ENCODE measurements at places on chromosomes 11 and 22.
A peak's percentile ranks its signal among the peaks of the same experiment; 100 is the strongest.

DNA sequence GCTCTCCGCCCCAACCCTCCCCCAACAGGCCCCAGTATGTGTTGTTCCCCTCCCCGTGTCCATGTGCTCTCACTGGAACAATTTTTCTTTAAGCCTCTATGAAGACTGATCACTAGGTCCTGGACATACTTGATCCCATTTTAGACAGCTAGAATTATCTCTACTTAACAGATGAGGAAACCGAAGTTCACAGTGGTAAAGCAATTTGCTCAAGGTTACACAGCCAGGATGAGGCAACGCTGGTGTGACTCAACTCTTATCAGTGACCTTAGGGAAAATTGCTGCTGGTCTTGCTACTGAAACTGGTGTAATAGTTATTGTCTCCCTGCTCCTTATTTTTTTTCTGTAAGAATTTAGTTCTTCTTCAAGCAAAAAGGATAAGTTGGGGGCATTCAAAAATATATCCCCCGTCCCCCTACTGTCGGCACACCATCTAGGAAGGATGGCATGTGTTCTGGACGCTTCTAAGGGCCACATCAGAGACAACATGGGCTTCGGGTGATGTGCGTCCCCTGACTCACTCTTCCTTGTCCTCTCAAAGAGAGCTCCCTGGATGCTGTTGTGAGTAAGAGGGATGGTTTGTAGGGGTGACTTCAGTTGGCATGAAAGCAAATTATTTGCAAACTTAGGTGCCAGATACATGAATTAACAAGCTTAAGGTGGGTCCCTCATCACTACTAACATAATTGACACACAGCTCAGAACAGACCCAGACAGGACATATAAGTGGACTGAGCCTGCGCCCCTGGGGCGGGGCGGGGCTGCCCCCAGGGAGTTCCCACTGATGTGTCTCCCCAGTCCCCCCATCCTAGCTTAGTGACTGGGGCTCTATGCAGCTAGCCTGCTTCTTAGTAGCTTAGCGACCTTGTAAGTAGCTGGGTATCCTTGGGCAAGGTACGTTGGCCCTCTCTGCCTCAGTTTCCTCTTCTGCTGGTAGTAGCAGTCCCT lies 23.6 kb upstream of the ALX4 start:
- no peak for DNase-seq

- no peak for DNase-seq
Measured at GRCh38 chr11:64089493-64089892, 53.8 kb downstream of the FLRT1 start.

DNA sequence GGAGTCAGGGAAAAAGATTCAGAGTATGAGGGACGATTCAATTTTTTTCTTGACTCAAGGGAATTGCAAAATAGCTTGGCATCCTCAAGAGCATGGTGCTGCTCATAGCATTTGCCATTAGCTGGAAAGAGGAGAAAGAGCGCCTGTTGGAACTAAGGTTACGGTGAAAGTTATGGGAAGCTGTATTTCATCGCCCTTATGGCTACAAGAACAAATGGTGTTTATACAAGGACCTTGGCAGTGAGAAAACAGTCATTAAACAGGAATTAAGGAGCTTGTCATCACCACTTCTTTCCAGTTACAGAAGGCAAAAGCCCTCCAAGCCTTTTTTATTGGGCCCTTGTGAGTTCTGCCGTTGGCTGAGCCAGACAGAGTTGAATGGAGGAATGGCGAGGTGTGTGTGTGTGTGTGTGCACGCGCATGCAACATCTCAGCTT lies 74.2 kb downstream of the ALX4 start:
- DNase-seq: no peak

GRCh38 chr11:130785380-130786116 lies 130.7 kb downstream of the SNX19 start:
- peak; percentile 58 for DNase-seq

DNA sequence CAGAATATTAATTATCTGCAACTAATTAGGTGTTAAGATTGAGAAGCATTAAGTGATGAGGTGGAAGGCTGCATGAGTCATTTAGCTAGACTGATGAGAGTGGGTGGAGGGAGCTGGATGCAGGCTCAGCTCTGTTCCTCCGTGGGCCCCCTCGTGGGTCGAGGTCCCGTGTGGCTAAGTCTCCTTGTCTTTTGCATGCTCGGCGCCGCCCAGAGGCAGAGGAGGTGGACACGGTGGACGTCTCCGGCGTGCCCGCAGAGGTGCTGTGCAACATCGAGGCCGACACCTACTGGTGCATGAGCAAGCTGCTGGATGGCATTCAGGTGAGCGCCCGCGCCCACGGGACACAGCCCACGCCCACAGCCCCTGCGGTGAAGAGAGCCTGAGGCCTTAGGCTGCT lies 211.6 kb downstream of the TBC1D22A start:
- DNase-seq: no peak

- DNase-seq: no peak
Measured at GRCh38 chr11:102268985-102269470, 48.3 kb upstream of the BIRC3 start.

- DNase-seq: no peak
Measured at GRCh38 chr11:69653406-69653960, 12.5 kb downstream of the CCND1 start.

DNA sequence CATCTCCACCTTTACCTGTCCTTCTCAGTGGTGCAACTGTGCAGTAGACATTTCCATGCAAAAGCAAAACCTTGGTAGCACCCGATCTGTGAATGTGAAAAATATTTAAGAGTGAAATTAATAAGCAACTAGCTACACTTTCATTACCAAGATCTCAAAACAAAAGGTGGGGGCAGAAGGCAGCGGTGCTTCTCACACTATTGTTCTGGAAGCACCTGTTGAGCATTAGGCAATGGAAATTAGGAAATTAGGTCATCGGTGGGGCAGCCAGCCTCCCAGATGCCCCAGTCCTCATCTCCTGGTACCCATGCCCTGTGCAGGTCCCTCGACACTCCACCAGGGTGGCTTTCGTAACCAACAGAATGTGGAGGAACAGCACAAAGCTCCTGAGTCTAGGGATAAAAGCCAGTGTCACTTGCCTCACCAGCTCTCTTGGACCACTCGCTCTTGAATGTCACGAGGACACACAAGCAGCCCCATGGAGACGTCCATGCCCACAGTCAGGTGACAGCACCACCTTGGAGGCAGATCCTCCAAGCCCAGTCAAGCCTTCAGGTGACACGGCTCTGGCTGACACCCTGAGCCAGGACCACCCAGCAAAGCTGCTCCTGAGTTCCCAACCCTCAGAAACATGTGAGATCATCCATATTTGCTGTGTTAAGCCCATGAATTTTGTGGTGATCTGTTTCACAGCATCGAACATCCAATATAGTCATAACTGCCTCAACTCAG lies 3.3 kb downstream of the LTO1 start:
- no peak for DNase-seq

DNA sequence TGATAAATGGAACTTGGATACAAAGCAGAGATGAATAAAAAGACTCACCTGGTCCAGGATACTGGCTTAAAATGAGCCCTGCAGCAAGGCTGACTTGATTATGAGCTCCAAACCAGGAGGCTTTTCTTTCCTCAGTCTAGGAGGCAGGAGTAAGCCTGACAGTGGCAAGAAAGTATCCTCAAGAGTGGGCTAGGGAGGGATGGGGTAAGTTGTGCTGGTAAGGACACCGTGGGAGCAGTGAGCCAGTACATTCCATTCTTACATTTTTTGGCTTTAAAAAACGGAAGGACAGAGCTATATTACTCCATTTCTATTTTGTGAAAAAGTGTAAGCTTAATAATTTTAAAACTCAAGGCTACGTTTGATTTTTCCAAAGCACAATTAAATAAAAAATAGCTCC lies 187.1 kb upstream of the DDI1 start:
- DNase-seq: no peak

- DNase-seq: no peak
Measured at GRCh38 chr22:39943337-39943736, 16.9 kb upstream of the TMA7B start.

GRCh38 chr11:3955299-3955665 lies 99.8 kb downstream of the STIM1 start:
- DNase-seq: no peak

DNA sequence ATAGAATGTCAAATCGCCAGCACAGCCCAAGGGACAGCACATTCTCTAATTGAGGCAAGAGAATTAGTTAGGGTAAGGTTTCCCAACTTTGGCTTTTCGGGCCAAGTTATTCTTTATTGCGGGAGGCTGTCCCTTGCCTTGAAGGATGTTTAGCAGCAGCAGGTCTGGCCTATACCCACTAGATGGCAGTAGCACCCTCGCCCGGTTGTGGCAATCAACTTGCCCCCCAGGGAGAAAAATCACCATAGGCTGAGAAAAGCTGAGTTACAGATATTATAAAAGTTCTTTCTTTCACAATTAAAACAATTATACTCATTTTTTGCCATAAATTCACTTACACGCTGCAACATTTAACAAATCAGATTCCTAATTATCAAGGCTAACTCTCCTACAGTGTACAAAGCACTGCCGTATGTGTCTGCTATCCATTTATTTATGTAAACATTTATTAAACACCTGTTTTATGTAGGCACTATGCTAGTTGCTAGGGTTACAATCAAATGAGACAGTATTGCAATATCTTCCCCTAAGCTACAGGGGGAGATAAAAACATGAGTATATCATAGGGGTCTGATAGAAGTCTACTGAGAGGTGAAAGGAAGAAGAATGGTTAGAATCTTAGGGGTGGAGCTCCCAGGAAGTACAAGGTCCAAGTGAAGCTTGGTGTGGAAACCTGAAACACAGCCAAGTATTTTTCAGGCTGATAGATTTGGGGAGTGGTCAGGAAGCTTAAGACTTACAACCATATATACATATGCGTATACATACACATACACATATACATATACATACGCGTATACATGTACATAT lies 452.3 kb downstream of the RAB38 start:
- peak; percentile 12 for DNase-seq

- no peak for DNase-seq
Measured at GRCh38 chr22:21710156-21710555, 25.4 kb downstream of the YPEL1 start.

DNA sequence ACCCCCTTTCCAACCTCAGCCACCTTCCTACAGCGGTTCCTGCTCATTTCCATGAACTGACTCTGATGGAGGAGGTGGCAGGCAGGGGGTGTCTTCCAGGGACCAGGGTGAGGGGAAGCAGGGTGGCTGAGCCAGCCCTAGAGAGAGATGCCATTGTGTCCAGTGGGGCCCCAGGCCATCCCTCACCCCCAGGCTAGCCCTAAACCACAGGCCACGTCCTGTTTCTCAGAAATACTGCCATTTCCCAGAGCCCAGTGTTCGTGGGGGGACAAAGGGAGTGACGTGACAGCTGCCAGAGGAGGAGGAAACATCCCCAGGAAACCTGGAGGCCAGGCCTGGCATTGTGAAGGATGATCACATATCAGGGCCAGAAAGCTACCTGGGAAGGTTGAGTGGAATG lies 39.5 kb downstream of the CHRDL2 start:
- DNase-seq: no peak

- no peak for DNase-seq
Measured at GRCh38 chr11:121059605-121060004, 35.7 kb downstream of the TBCEL start.

GRCh38 chr11:117220568-117220967 lies 11.3 kb downstream of the PCSK7 start:
- no peak for DNase-seq

DNA sequence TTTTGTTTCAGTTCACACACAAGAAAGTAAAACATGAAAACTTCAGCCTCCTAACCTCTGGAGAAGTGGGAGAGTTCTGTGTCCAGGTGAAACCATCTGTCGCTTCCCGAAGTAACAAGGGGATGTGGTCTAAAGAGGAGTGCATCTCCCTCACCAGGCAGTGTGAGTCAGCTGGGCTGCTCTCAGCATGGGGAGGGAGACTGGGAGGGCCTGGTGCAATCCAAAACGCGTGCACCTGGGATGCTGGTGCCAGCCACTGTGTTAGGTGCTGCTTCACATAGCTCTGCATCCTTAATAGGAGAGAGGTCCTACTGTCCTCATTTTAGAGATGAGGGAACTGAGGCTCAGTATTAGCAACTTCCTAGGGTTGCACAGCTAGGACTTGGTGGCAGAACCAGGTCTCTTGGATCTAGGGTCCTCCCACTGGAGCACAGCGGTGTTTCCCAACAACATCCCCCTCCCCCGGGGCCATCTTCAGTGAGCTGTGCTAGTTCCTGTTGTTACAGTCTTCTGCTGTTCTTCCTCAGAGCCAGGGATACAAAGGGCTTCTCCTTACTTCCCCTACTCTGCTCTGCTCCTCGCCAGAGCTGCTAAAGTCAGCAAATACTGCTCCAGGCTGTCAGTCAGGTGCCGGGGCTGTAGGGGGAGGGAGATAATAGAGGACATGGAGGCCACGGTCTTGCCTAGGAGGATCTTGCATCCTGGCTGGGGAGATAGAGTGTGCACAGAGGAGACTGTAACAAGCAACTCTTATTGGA lies 8.0 kb downstream of the IL10RA start:
- no peak for DNase-seq

DNA sequence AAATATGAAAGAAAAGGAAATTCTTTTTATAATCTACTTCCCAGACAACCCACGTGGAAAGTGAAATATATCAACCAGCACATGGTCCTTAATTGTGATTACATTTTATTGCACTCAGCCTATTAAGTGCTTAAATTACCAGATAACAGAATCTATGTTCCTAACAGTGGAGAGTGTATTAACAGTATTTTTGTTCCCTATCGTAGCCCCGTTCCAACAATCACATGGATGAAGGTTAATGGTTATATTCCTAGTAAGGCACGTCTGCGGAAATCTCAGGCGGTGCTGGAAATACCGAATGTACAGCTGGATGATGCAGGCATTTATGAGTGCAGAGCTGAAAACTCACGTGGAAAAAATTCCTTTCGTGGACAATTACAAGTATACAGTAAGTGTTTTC lies 626.1 kb upstream of the ARHGAP42 start:
- DNase-seq: no peak

DNA sequence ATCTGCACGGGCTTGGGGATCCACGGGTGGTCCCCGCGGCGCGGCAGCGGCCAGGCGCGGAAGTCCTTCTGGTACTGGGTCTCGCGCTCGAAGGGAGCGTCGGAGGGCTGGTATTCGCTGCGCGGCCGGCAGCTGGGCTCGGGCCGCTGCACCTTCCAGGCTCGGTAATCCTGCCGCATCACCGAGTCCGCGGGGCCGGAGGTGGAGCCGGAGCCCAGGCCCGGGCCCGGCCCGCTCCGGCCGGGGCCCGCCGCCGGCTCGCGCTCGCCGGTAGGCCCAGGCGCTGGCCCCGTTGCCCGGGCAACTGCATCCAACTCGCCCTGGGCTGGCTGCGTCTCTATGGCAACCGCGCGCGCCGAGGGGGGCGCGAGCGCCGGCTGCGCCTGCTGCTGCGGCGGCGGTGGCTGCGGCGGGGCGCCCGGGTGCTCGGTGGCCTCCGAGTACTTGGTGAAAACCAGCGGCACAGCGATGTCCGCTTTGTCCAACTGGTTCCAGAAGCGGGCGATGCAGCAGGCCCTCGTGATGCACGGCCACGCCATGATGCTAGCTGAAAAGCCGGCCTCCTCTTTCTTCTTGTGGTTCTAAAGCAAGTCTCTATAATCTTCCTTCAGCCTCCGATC lies 897 bp downstream of the MAP6 start:
- DNase-seq: no peak

DNA sequence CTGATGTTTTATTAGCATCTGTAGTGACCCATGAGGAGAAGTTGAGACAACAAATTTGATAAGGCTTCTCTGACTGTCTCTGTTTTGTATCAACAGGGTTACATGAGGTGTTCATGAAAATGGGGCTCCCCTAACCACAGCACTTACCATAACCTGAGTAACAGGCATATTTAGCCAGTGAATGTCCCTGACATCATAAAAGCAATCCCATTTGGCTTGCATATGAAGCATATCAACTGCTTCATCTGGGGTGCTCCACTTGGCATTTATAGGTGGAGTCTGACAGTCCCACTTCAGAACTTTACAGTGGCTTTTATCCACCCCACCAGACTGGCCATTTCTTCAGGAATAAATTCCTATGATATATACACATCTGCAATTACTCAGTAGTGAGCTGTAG lies 257.6 kb downstream of the LUZP2 start:
- DNase-seq: no peak

All from Jurkat, Clone E6-1 (cell line).